ENCODE measurements at places on chromosomes 1 and 21.
A peak's percentile ranks its signal among the peaks of the same experiment; 100 is the strongest.

DNA sequence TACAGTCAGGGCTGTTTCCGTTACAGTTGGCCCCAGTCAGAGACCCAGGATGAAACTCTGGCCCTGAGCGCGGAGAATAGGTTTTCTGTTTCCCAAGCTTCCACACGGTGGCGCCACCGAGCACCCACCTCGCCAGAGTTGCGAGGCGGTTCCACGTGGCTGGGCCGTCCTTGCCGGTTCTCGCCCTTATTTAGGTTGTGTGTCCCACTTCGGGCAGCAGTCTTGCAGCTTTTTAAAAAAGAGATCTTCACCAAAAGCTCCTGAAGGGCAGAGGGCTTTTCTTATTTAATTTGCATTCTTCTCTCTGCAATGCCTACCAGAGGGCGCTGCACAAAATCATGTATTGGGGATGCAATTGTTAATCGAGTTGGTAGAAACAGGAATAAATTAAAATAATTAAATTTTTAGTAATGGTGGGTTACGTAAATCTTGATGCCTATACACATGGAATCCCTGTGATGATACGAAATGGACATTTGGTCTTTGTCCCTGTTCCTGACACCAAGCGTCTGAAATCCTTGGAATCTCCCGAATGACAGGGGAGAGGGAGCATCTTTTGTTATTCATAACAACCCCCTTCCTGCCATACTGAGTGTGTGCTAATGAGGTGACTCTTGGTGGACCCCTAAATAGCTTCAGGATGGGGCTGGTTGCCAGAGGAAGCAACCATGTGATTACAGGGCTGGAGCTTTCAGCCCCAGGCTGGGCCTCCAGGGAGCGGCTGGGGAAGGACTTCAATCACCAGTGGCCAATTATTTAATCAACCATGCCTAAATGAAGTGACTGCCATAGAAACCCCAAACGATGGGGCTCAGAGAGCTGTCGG is 5.6 kb upstream of the S100A7 start:
- DNase-seq, result peak; percentile 36

- DNase-seq, result no peak
Measured at GRCh38 chr1:248589334-248589733, 8.2 kb downstream of the OR2T10 start.

DNA sequence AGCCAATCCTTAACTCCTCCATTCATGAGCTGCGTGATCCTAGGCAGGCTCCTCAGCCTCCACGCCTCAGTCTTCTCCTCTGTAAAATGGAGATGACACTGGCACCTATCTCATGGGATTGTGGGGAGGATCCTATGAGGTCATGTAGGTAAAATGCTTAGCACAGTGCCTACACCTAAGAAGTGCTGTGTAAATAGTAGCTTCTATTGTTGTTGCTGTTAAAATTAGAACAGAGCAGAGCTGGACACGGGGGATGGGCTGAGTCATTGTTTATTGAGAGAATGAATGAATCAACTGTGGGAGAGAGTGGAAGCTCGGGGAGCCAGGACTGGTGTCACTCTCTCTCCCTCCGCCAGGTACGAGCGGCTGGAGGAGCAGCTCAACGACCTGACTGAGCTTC is 43.0 kb downstream of the TMCC2 start:
- DNase-seq, result no peak

- no peak for DNase-seq
Measured at GRCh38 chr1:28506907-28507246, 1.0 kb downstream of the RCC1 start.

GRCh38 chr1:9500756-9501754 is 38.2 kb upstream of the SLC25A33 start:
- no peak for DNase-seq

GRCh38 chr1:230507666-230508402 is 81.7 kb upstream of the PGBD5 start:
- DNase-seq, result no peak

DNA sequence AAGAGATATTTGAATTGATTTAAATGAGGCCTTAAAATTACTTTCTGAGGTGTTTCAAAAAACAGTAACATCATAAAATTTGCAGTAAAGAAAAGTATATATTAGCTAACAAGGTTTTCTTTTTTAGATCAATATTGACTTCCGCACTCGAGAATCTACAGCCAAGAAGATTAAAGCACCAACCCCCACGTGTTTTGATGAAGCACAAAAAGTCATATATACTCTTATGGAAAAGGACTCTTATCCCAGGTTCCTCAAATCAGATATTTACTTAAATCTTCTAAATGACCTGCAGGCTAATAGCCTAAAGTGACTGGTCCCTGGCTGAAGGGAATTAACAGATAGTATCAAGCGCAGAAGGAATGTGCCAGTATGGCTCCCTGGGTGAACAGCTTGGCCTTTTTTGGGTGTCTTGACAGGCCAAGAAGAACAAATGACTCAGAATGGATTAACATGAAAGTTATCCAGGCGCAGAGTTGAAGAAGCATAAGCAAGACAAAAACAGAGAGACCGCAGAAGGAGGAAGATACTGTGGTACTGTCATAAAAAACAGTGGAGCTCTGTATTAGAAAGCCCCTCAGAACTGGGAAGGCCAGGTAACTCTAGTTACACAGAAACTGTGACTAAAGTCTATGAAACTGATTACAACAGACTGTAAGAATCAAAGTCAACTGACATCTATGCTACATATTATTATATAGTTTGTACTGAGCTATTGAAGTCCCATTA is 3.6 kb downstream of the RGS1 start:
- no peak for DNase-seq

GRCh38 chr1:36251794-36252481 is 27.7 kb downstream of the THRAP3 start:
- no peak for DNase-seq

- DNase-seq, result no peak
Measured at GRCh38 chr1:248810727-248811513, 14.8 kb downstream of the SH3BP5L start.

- no peak for DNase-seq
Measured at GRCh38 chr1:226985839-226986463, 45.9 kb downstream of the COQ8A start.

GRCh38 chr1:233294913-233295236 is 650 bp downstream of the PCNX2 start:
- DNase-seq, result no peak

GRCh38 chr1:220291580-220291979 is 19.3 kb upstream of the RAB3GAP2 start:
- DNase-seq, result no peak

GRCh38 chr1:9078015-9078751 is 8.7 kb upstream of the SLC2A5 start:
- no peak for DNase-seq

GRCh38 chr21:45057886-45058285 is 16.5 kb upstream of the ADARB1 start:
- DNase-seq, result no peak

- DNase-seq, result no peak
Measured at GRCh38 chr1:32878637-32879041, 7.7 kb upstream of the HPCA start.

GRCh38 chr1:245690156-245690690 is 535.4 kb downstream of the KIF26B start:
- DNase-seq, result no peak

DNA sequence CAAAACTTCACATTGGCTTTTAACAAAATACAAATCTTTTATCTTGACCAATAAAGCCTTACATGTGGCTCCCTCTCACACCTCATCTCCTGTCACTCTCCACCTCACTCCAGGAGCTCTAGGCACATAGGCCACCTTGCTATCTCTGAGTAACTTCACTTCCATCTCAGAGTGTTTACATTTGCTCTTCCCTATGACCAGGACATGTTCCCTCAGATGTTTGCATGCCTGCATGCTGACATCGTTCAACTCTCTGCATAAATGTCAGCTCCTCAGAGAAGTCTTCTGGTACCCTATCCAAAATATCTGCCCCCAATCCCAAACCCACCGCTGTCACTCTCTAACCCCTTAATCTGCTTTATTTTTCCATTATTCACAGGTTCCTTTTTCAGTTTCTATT is 110.9 kb downstream of the TOMM20 start:
- no peak for DNase-seq

DNA sequence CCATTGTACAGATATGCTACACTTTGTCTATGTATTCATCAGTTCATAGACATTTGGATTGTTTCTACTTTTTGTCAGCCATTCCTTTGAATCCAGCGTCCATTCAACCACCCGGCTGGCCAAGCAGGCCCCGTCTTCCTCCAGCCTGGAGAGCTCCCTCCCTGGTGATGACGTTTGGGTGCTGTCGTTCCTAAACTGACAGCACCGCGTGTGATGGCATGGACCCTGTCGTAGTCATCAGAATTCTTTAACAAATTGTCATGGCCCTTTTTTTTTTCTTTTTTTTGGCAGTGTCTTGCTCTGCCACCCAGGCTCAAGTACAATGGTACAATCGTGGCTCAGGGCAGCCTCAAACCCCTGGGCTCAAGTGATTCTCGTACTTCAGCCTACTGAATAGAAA is 138.6 kb upstream of the ERRFI1 start:
- no peak for DNase-seq

- DNase-seq, result no peak
Measured at GRCh38 chr1:198495631-198496030, 44.8 kb downstream of the ATP6V1G3 start.

DNA sequence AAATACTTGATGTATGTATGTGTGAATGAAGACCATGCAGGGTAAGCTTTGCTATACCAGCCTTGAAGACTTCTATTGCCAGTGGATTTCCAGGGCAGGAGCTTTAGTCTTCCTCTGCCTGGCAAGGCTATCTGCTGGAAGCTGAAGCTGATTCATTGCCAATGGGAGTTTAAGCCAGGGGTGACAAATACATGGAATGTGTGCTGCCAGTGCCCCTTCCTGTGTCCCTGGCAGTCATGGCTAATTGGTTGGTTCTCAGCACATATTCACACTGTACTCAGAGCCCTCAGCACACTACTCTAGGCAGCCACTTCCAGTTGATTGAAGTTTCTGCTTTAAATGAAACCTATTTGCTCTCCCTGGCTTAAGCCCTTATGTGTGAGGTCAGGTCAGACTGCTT is 1.5 kb downstream of the ZSCAN20 start:
- no peak for DNase-seq

DNA sequence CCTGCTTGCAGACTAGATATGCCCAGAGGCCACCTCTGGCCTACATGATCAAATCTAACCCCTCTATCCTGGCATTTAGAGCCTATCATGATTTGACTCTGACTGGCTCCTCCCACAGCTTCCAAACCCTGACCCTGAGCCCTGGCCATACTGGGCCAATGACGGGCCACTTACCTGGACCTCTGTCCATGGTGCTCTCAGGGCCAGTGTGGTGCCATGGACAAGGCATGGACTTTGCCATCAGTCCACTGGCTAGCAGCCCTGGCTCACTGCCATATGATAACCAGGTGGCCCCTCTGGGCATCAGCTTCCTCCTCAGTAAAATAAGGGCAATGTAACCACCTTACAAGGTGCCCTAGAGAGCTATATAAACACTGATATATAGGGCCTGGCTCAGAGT is 713.4 kb downstream of the PTPRU start:
- DNase-seq, result no peak

- DNase-seq, result no peak
Measured at GRCh38 chr1:173666646-173667045, 3.0 kb downstream of the ANKRD45 start.

DNA sequence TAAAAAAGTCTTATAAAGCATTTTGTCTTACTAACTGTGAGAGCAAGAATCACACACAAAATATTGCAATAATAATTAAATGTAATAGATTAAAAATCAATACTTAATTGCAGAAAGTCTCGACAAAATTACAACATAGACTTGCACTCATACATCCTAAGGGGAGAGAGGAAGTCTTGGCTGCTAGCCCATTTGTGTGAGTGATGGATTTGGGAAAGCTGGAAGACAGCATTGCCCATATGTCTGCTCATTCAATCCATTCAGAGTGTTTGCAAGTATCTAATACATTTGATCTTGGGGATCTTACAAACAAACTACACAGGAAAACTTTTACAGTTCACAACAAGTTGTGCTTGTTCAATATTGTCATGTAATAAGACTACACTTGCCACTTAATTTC is 140.5 kb downstream of the COL11A1 start:
- no peak for DNase-seq

GRCh38 chr1:24861821-24862727 is 68.0 kb downstream of the RUNX3 start:
- DNase-seq, result no peak

DNA sequence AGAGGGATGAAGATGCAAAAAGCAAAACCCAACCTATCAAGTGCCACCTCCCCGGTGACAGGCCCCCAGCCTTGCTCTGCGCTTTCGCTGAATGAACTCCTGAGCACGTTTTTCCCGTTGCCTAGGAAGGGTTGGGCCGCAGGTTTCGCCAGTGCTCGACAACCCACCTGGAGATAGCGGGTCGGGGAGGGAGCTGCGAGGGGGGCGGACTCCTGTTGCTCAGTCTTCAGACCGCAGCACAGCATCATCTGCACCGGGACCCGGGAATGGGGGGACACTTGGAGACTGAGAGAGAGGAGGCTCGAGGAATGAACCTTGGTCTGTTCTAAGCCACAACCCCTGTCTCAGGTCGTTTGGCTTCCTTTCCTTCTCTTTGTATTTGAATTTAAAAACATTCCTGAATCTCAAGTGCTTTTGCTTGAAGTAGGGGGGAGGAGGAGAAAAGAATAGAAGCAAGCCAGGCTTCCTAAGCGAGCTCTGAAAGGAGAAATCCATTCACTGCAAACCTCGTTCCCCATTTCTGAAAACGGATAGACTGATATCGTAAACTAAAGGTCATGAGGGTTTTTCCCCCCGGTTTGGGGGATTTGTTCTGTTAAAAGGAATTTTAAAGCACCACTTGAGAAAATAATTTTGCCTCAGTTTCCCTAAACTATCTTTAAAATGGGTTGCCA is 1.2 kb downstream of the AK5 start:
- peak; percentile 5 for DNase-seq

- DNase-seq, result no peak
Measured at GRCh38 chr1:228012555-228012954, 5.8 kb downstream of the WNT3A start.

DNA sequence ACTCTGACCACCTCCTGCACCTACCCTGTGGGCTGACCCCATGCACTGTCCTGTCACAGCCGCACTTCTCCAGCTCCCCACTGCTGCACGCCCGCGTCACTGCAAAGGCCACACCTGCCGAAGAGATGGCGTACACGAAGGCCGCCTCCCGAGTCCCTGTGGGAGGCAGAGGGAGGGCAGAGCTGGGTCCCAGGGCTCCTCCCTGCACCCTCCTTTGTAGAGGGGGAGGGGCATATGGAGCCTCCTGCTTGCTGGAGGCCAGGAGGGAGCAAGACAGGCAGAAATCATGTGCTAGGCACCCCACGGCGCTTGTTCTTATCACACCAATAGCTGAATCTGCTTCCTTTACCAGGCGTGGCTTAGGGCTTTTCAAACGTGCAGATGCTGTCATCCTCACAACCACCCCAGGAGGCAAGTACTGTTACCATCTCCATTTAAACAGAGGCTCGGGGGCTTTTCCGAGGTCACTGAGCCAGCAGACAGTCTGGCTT is 21.4 kb downstream of the WNT4 start:
- no peak for DNase-seq

DNA sequence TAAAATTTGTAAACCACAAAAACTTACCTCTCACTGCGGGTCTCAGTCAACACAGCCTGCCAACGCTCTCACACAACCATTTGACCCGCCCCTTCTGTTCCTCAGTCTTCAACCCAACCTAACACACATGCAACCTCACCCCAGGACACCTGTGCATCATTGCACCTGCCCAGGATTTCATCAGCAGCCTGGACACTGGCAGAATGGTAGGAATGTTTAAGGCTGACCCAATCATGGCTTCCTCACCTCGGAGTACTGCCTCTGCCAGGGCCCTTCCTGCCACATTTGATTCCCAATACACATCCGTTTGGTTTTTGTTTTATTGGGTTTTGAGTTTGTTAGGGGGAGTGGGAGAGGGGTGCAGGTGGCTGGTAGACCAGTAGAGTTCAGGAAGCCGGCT is 40.7 kb downstream of the TOMM20 start:
- DNase-seq, result no peak

GRCh38 chr1:224383218-224383617 is 26.5 kb downstream of the CNIH4 start:
- no peak for DNase-seq
